ENCODE measurements at places on chromosomes 4 and X.

- no peak for DNase-seq
Measured at GRCh38 chrX:53253293-53254020, 27.9 kb downstream of the IQSEC2 start.

DNA sequence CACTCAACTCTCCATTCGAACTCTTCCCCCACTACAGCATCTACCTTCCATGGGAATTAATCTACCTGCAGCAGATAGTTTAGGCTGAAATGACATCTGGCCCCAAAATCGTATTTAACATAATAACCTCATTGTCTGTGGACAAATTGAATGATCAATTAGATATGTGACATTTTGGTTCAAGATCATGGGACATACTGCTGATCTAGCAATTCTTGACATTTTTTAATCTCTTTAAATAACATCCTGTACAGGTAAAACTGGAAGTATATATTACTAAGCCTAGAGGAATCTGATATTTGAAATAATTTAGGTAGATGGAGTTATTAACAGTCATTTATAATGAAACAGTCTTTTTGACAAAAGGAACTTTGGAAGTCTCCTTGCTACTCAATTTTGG lies 702.5 kb downstream of the NLGN4X start:
- DNase-seq = no peak

GRCh38 chr4:182494103-182494502 lies 250.9 kb downstream of the TENM3 start:
- DNase-seq = no peak

GRCh38 chr4:100981447-100982204 lies 365.7 kb downstream of the PPP3CA start:
- no peak for DNase-seq

GRCh38 chr4:38453253-38453881 lies 210.6 kb upstream of the KLF3 start:
- no peak for DNase-seq

DNA sequence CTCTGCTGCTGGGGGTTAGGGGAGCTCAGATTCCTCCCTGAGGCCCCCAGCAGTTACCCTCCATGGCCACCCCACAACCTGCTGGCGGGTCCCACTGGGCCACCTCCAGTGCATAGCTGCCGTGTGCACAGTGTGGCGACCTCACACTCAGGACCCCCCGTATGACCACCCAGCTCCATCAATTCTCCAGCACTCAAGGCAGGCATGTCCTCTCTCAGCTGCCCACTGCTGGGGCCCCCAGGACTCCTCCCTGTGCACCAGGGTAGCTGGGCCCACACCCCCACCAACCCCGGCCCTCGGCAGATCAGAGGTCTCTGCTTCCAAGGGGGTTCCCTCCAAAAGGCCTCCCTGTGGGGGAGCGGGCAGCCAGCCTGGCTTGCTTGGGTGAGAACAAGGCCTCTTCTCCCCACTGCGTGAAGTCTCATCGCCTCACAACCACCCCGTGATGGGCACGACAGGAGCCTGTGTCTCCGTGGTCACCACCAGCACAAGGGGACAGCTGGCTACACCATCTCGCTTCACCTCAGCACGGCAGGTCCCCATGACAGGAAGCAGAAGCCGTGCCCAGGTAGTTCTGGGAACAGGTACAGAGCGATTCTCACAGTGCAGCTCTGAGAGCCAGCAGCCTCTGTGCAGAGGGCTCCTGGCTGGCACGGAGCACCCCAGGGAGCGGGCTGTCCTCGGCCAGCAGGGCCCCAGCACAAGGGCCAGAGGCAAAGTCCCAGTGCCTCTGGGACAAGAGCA lies 4.6 kb upstream of the HAUS3 start:
- DNase-seq = no peak

- no peak for DNase-seq
Measured at GRCh38 chr4:99352602-99353537, at the start of gene ADH1C. ADH1C (minus strand) TSS chr4:99352746; CDS start chr4:99352675, 71 bp downstream.

DNA sequence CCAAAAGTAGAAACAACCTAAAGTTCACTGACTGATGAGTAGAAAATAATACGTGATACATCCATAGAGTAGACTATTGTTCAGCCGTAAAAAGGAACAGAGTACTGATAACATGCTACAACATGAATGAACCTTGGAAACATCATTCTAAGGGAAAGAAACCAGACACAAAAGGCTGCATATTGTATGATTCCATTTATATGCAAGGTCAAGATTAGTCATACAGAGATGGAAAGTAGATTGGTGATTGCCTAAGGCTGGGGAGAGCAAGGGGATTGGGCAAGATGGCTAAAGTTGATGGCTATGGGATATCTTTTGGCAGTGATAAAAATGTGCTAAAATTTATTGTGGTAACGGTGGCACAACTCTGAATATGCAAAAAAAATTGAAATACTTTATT lies 209.1 kb downstream of the RELL1 start:
- no peak for DNase-seq

- DNase-seq = no peak
Measured at GRCh38 chr4:10026485-10026884, 5.2 kb upstream of the SLC2A9 start.

DNA sequence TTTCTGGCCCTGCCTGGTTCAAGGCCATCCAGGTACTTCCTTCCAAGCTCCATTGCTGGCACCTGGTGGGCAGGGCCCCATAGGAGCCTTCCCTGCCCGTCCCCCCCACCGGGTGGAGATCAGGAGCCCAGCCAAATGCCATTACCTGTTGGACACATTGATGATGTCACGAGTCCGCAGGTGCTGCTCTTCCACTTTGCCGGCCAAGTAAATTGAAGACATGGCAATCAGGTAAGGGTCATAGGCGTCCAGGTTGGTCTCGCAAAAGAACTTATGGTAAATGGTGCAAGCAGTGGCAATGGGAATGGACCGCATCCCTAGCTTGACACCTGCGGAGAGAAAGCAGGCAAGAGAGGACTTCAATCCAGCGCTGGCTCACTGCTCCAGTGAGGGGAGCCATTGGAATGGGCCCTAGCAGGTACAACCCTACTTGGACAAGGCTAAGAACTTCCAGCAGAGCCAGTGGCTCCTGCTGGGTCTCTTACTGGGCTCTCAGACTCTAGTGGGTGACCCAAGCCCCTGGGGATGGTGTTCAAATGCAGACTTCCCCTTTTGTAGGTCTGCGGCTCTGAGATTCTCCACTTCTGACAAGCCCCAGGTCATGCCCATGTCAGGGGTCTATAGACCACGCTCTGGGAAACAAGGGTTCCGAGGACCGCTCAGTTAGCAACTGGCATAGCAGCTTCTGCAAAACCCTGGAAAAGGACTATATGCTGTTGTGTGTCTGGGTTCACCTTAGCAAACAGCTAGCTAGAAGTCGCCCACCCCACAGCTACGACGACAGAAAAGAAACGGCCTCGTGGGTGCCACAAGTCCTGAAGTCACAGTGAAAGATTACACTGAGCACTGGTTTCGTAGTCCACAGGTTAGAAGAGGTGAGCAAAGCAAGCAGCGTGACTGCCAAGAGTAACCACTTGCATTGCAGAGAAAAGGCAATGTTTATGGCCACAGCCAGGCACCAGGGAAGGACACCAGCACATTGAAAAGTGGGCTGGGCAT lies 2.8 kb downstream of the CCNQ start:
- no peak for DNase-seq

- no peak for DNase-seq
Measured at GRCh38 chrX:7071390-7071789, 76.1 kb upstream of the STS start.

DNA sequence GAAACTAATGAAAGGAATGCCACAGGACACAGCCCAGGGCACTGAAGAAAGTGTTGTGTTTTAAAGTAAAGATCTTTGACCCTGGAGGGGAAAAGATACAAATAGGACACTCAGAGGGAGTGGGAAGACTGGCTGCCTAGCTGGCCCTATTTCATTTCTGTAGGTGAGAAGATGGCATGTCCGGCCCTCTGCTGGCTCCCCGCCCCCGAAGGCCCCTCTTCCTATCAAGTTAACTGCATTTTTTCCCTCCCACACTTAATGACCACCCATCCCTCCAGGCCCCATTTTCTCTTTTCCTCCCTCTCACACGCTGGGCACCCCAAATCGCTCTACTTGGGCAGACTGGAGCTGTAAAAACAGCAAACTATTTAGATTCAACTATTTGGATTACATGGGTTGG lies 5.5 kb upstream of the TRIM75 start:
- no peak for DNase-seq

- DNase-seq = no peak
Measured at GRCh38 chrX:10423716-10424115, 196.7 kb downstream of the MID1 start.

DNA sequence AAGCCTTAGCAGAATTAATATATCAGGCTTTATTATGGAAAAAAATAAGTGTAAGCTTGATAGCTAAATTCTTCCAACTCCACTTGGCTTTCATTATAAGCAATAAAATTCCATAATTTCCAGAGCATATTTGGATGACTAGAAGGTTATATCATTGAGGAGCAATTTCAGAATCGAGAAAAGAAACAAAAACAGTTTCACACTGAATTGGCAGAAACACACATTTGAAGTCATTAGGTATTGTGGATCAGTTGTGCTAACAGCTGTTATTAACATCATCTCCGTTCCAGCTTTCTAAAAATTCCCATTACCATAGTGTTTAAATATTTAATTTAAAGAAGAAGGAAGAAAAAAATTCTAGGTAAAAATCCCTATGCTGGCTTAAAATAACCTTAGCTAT lies 92.6 kb downstream of the ANTXR2 start:
- no peak for DNase-seq

DNA sequence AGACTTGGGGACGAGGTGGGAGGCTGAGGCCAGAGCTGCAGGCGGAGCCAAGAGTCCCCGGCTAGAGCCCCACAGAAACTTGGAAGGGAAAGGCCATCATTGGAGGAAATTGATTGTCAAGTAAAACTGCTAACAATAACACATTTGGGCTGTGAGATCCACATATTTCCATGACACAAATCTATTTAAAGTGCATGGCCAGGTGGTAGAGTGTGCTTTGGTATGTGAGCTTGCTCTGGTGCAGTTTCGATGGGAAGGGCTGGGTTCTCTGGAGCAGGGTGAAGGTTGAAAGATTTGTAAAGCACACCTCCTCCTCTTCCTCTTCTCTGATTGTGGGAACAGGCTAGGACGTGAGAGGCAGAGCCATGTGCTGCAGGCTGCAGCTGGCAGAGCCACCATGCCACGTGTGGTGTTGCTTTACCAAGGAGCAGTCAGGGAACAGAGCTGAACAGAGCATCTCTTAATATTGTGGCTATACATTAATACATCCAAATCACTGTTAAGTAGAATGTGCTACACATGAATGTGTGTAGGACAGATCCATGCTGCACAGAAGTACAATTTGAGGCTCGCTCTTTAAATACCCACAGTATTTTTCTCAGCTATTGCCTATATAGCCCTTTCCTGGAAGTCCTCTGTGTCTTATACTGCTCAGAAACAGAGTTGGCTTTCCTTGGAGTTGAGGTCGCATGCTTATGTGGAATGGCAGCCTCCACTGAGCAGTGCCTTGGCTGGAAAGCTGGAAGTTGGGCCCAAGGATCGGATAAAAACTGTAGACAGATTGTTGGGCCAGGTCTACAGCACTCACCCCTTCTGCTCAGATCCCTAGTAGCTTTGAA lies 37.7 kb downstream of the FHDC1 start:
- no peak for DNase-seq

DNA sequence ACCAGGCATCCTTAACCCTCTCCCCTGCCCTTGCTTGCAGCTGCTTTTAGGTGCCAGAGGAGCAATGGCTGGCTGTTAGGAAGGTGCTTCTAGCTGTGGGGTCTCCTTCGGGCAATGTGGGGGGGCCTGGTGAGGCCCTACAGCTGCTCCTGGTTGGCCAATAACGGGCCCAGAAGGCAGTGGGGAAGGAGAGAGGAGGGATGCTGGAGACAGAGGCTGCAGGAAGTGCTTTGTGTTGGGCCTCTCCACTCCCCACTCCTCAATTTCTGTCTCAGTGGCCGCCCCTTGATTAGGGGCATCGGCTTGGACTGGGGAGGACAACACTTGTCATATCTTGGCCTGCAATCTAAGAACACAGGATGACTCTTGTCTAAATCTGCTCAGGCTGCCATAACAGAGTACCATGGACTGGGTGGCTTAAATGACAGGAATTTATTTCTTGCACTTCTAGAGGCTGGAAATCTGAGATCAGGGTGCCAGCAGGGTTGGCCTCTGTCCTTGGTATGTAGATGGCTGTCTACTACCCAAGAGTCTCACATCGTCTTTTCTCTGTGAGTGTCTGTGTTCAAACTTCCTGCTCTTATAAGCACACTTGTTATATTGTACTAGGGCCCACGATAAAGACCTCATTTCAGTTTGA lies 374.3 kb downstream of the MID1IP1 start:
- no peak for DNase-seq

DNA sequence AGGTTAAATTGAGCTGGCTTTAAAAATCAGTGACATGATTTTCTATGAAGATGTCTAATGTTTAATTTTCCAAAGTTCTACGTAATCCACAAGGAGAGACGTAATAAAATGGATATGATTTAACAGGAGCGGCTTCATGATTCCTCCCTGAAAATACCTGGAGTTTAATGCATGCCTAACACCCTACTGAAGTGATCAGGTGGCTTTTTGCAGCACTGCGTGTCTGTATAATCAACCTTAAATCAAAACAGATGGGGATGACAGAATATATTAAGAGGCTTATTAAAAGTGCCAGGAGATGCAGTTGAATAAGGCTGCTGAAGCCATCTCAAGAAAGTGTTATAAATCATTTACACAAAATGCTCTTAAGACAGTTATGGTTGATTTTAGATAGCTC lies 112.4 kb upstream of the TLR3 start:
- no peak for DNase-seq

- DNase-seq = no peak
Measured at GRCh38 chr4:71396382-71396781, 57.6 kb downstream of the SLC4A4 start.

DNA sequence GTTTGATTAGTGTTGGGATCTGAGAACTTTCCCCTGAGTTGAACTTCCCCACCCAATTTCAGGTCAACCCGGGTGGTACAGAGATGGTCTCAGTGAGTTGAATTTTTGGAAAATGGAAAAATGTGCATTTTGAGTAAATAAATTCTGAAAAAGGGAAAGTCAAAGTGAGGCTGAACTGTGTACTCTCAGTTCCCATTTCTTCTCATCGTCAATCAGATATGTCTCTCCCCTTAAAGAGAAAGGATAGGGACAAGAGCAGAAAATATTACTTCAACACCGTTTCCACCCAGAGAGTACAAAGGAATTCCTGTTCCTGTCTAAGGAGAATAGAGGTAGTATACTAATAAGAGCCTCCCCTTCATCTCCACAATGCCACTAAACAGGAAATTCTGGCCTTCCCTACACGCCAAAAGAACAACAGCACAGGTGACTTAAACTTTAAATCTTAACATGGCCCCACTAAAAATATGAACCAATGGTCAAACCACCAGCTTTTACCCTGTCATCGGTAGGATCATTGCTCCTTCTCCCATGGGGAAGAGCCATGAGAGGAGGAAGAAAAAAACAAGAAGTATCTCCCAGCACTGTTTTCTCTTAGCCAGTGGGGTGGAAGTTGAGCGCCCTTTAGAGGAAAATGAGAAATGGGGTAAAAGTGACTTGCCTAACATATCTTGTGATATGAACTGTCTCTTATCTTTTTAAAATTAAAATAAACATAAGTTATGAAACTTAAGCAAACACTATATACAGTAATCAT lies 30.3 kb downstream of the BMP3 start:
- no peak for DNase-seq

DNA sequence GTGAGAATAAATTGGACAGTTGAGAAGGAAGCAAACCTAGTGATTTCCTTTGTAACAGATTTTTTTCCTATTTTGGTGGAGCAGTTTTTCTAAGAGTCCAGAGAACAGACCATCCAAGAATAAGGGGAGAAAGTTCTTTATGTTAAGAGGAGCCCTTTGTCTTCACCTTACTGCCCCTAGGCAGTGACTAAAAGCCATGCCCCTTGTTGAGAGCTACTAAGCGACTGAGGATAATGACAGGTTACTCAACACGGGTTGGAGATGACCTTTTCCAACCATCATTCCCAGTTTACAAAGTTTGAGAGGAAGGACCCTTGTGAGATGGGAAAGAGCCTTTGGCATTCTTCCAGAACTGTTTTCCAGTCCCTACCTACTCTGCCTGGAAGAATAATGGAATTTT lies 3.2 kb downstream of the CCDC160 start:
- no peak for DNase-seq

Data from HS-5 (cell line).